ENCODE measurements at places on chromosomes 2 and 18.

DNA sequence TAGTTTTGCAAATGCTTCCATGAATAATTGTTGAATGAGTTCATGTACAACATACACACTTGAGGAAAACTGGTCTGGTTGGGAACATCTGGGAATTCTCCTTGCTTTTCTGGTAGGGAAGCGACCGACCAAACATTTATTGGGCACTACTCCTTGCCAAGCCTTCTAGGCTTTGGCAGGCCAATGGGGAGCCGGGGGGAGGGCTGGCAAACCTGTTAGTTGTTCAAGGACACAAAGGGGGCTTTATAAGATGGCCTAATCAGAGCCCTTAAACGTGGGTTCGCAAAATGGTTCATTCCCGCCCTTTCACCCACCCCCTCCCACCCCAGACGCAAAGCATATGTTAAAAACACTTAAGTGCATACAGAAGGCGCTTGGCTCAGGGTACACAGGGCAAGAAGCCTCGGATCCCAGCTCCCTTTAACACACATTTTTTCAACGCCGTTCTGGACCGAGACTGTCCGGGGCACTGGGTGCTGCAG, 844 bp upstream of the VSNL1 start:
- DNase-seq: no peak

- DNase-seq: no peak
Measured at GRCh38 chr2:39541011-39541930, 104.2 kb upstream of the MAP4K3 start.

GRCh38 chr18:32769586-32770053, 3.2 kb downstream of the KLHL14 start:
- DNase-seq: no peak

DNA sequence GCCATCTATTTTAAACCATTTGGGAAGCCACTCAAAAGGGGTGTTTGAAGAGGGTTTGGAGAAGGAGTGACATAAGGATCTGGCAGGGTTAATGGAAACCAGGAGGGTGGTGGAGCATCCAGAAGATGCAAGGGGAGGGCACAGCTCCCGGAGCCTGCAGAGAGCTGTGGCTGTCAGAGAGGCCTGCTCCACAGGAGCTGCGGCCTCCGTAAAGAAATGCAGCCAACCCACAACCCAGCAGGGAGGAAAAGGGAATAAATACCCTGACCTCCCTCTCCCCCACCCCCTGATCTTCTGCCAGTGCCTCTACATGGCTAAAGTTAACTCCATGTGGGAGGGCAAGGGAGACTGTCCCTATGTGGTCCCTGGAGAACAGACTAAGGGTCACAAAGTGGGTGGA, 567.1 kb upstream of the POU3F3 start:
- no peak for DNase-seq

DNA sequence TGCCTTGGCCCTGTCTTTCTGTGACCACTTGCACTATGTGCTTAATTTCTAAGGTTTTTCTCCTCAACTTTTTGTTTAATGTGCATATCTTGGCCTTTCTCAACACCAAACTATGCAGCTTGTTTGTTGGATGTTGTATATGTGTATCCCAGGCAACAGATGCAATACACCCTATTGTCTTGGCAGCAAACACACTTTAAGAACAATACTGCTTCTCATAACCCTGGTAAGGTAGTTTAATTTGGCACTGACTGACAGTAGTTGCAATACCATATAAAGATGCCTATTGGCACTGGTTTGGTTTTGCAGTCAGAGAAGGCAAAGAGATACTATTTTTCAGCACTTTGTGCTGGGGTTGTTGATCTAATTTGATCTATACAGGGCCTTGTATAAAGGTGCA, 360.7 kb upstream of the CWC22 start:
- no peak for DNase-seq

DNA sequence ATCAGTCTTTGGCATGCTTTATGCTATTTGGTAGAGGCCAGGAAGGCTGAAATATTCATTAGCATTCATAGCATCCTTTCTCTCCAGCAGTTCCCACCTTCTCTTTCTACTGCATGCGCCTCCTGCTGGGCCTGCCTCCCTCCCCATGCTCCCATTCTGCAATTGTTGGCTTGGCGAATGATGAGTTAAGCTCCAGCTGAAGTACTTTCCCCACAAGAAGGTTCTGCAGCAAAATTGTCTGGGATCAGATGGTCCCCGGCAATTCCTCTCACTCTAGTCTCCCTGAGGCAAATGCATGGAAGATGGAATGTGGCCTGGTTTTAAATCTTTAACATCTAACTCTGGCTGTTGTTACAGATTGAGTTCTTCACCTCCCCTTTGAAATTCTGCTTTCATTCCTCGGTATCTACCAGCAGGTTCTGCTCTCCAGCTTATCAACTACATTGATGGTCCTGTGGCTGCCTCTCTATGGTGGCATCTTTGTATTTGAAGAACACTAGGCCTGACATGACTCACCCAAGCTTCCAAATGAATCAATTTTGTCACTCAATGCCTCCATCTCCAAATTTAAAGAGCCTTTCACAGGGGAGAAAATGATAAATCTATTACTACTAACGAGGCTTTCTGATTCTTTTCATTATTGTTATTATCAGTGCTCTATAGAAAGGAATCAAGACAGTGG, 55.9 kb downstream of the KCTD18 start:
- no peak for DNase-seq

DNA sequence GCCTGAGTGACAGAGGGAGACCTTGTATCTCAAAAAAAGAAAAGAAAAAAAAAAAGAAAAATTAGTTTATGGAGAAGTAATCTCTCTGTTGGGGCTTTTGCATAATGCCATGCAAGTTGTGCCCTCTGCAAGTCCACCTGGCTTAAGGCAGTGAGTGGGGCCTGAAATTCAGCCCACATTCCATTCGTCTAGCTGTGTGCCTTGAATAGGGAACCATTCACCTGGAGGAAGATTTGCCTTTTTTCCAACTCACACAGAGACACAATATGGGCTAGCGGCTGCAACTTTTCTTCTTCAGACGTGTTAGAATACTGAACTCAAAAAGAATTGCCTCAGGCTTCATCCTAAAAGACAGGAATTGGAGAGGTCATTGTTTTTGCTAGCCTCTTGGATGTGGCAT, 160.0 kb upstream of the STON1 start:
- no peak for DNase-seq

DNA sequence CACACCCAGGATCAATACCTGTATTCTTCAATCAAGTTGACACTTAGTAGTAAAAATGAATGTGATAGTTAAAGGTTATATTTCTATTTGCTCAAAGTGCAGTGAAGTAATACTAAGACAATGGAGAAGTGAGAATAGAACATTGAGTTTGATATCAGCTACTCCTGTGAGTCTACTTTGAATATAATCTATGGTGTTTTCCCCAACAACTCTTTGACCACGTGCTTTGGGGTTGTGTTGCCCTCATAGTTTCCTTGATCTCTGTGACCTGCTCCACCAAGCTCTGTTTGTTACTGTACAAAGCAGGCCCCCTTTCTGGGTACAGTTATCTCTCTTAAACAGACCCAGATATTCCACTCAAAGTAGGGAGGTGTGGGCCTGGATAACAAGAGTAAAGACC, 222.9 kb downstream of the GALR1 start:
- DNase-seq: no peak

DNA sequence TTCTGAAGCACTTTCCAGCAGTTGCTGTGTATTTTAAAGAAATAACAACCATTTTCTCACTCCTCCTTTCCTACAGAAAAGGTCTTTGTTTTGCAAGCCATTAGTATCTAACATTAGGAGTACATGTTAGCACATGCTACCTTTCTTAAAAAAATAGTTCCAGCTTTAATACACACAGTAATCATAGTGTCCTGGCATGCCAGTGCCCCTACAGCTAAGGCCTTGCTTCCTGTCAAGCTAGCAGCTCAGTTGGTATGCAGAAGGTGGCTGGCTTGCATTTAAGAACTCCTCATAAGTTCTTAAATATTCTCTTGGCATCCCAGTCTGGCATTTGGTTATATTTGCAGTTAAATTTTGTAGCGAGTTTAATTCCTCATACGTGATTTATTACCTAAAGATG, 141.3 kb upstream of the IL1R2 start:
- no peak for DNase-seq

- no peak for DNase-seq
Measured at GRCh38 chr18:55509631-55510324, 78.2 kb downstream of the TCF4 start.

- no peak for DNase-seq
Measured at GRCh38 chr18:12254136-12254819, at the start of gene CIDEA. TSS of gene CIDEA (plus strand) at chr18:12254361. CDS start at chr18:12254384, 23 bp downstream.

GRCh38 chr18:49055754-49056172, 105.0 kb upstream of the SMAD7 start:
- no peak for DNase-seq

GRCh38 chr2:202636213-202636513, 1.4 kb downstream of the FAM117B start:
- DNase-seq: no peak

DNA sequence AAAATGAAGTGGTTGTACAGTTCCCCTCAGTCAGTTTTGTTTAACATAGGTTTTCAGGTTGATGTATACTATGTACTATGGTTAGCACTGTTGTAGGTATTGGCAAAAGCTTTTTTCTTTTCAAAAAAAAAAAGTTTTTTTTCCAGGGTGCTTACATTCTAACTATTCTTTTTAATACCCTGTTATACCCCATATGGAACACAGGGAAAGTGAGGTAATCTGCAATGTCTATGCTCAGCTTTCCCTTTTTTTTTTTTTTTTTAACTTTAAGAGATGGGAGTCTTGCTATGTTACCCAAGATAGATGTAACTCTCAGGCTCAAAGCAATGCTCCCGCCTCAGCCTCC, 590 bp upstream of the CCDC138 start:
- DNase-seq: no peak

DNA sequence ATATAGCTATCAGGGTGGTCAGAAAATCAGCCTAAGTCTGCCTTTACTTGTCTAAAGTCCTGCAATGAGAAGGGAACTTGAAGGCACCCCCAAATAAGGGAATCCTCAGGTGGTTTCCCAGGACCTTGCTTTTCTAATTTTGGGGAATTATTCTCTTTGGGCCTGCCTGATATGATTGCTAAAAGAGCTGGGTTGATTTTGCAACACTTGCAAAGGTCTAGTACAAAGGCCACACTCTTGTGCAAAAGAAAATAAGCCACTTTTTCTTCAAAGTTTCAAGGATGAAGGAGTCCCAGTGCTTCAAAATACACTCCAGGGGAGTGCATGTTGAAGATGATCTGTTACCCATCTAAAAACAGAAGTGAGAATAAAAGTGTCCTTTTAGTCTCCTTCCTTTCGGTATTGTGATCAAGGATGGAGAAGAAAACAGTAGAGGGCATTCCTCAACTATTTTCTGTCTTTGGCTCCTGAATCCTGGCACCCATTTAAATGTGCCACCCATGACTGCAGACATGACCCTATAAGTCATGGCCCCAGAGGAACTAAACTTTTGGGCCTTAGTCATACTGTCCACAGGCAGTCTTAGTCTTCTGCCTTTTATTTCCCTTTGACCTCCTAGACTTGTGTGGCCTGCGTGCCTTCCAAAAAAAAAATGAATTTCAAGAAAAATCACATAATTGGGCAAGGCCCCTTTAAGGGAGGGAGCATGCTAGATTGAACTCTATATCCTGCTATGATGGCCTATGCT, 5.1 kb downstream of the SULT1C3 start:
- DNase-seq: no peak

- DNase-seq: no peak
Measured at GRCh38 chr18:57014772-57015413, 132.0 kb upstream of the BOD1L2 start.

DNA sequence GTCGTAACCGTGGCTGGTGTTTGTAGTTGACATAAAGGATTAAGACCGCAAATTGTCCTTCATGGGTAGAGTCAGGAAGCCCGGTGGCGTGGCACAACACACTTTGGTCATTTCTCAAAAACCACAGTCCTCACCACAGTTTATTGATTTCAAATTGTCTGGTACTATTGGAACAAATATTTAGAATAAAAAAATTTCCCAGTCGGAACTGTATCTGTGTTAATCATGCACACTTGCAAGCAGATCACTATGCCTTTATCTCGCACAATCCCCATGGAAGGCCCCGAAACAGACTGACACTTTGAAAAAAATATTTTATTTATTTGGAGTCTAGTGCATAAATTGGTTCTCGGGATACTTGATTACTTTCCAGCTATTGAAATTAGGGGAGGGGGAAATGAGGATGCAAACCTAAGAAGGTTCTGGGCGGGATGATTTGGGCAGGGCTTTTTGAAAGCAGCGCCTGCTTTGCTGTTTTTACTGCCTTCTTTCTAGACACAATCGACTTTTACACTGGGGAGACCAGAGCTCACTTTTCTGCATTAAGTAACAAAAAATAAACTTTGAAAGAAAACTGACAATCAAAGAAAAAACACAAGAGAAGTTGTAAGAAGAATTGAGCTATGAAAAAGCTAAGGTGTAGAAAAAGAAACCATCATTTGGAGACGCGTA, 15.4 kb upstream of the HOXD1 start:
- no peak for DNase-seq

DNA sequence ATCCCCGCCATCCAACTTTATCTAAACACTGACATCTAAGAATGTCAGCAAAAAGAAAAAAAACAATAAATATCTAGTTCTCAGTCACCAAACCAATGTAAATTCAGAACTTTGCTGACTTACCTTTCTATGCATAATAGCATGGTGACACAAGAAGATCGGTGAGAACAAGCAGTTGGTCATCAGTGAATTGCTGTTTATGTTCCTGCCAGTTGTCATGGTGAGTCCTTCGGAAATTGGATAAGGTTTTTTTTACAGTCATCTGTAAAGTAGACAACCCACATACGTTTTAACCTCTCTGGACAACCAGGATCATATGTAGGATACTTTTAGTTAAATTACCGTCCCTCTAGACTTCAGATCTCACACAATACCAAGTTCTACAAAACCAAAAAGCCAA, 6.2 kb upstream of the GPR75 start:
- no peak for DNase-seq

DNA sequence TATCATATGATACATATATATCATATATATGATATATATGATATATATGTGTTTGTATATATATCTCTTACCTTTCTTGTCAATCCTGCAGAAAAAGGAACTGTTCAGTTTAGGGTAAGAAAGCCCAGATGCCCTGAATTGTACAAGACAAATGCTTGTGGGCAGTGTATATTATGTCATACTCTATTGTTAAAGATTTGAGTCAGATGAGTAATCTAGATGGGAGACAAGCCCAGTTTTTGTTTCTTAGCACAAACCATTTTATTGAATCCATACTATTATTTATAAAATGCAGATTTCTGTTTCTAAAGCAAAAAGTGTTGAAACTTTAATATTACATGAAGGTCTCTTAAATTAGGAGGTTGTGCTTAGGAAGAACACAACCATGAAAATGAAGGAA, 90.6 kb downstream of the VRK2 start:
- DNase-seq: no peak

DNA sequence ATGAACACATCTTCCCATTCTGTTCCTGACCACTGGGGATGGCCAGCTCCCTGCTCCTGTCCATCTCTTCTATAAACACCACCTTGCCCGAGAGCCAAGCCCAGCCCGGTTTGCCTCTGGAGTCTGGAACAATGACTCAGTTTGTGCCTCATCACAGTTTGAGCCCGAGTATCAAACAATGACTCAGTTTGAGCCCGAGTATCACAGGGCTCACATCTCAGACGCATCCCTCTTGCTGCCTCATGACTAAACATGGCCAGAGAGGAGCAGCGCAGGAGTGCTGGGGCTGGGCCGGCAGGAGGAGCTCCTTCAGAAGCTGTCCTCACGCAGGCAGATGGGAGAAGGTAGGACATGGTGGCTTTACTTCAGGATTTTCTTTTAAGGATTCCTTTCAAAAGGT, 68.7 kb downstream of the PXDN start:
- DNase-seq: no peak

GRCh38 chr18:63859781-63860475, 27.6 kb upstream of the SERPINB2 start:
- DNase-seq: no peak

Measured in activated CD8-positive, alpha-beta memory T cell treated with anti-CD3 and anti-CD28 coated beads for 1 hour (primary cell).